Heart left ventricle (tissue), 16 donors: ENCODE measurements at places on chromosomes 1 and 21. TPM values are rescaled to one million over a fixed set of nuclear protein-coding genes. Genes with fewer than 3 reads are reported as not detected.

GRCh38 chr21:39263372-39263771 is 50.1 kb downstream of the BRWD1 start:
- DNase-seq: no peak

- DNase-seq: no peak
Observed at GRCh38 chr1:236172041-236172579, 29.8 kb downstream of the GPR137B start.

Gene ITLN2
- total RNA-seq: 0.46 TPM

Gene AMY1A
- total RNA-seq: not detected

Gene TDRD5
- not detected for total RNA-seq

Gene STUM
- total RNA-seq: 1.5 TPM
